Panc1 (cell line): ENCODE measurements at places on chromosomes 5 and 9.
A peak's percentile ranks its signal among the peaks of the same experiment; 100 is the strongest.

DNA sequence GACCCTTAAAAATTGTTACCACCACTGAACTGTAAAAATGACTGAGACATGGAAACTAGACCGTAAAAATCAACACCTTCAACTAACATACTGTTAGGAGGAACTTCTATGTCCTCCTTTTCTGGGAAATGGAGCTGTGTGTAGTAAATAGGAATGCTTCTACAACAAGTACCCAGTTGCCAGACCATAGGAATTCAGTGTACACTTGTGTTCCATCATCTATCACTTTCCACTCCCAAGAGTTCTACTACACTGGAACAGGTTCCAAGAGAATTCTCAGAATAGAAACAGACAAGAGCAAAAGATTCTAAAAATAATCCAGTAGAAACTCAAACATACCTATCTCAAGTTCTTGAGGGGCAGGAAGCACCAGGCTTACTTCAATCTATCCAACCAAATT is 23.6 kb downstream of the UBAP2 start:
- DNase-seq, result no peak

- no peak for DNase-seq
Measured at GRCh38 chr5:67549296-67549618, 352.7 kb upstream of the CD180 start.

DNA sequence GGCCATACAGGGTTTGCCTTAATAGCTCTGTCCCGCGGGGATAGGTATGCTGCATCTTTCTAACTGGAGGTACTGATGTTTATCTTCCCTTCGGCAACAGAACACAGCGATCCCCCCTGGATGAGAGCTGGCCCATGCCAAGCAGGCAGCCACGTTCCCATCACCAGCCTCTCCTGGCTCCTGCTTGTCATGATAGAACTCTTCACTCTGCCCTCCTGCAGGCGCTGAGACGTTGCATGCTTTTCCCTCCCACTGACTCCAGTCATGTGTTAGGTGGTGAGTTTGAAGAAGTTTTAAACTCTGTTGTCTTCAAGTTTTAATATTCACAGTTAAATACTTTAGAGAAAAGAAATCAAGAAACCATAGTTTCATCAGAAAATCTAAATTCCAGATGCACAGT is 60.0 kb downstream of the MED27 start:
- no peak for DNase-seq

DNA sequence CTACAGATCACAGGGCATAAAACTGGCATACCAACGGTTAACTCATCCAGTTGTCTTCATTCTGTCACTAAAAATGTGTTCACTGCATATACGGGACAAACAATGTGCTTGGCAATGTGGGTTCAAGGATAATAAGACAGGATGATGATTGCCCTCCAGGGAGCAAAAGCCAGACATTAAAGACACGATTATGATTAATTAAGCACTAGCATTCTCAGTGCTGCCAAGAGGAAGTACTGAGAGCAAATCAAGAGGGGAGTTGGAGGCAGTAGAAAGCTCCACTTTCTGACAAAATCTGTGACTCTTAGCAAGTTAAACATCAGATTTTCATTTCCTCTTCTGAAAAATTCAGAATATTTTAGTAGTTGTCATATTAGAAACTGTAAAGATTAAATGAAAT is 9.0 kb upstream of the IFNA8 start:
- DNase-seq, result no peak

- no peak for DNase-seq
Measured at GRCh38 chr9:28620011-28620410, 1046.7 kb upstream of the C9orf72 start.

DNA sequence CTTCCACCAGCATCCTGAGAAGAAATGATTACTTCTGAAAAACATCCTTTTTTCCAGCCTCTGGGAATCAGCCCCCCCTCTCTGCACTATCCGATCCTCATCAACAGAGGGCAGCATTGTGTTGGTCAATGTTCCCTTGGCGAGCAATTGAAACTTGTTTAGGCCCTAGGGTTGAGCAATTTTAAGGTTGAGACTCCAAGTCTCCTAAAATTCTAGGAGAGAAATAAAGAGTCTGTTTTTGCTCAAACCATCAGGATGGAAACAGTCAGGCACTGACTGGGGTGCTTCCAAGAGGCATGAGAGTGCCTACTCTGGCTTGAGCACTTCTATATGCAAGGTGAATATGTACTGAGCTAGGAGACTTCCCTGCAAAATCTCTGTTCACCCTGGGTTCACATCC is 12.4 kb upstream of the CYFIP2 start:
- DNase-seq, result peak; percentile 39

DNA sequence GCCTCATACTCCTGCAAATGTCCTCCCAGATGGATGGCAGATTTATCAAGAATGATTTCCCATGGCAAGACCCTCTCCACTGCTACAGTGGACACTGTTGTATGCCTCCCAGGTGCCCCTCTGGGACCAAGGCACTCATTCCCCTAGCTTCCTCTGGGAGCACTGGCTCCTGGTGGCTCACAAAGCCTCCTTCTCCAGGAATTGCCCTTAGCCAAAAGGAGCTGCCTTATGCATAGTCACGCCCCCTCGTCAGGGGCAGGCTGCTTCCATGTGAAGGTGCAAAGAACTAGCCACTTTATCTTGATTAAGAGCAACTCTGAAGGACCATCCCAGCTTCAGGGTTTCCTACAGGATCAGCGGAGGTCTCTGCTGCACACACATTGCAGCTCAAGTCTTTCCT is 358.1 kb downstream of the CDK5RAP2 start:
- no peak for DNase-seq

GRCh38 chr5:73274121-73274520 is 101.1 kb downstream of the TMEM174 start:
- DNase-seq, result no peak

GRCh38 chr5:72558046-72558336 is 50.8 kb upstream of the ZNF366 start:
- no peak for DNase-seq

DNA sequence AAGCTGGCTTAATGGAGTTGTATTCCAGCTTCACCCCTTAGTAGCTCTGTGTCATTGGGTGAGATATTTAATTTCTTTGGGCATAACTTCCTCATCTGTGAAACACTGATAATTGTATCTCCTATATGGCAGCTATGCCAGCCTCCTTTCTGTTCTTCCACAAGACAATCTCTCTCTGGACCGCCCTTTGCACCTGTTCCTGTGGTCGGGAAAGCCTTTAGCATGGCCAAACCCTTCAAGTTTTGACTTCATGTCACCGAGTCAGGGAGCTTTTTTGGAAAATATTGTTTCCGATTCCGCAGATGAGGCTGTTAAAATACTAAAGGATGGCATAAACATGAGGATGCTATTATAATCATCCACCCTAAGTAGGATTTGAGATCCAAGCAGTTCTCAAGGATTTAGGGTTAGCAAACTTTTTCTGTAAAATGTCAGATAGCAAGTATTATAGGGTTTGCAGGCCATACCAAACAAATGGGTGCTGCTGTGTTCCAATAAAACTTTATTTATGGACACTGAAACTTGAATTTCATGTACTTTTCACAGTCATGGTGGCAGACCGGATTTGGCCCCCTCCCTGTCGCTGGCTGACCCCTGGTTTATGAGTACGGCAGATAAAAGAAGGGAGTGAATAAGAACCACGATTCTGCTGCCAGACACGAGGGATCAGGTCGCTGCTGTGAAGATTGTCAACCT is 695 bp upstream of the NDFIP1 start:
- no peak for DNase-seq

- DNase-seq, result no peak
Measured at GRCh38 chr5:146761811-146762210, 116.7 kb downstream of the PPP2R2B start.

- DNase-seq, result no peak
Measured at GRCh38 chr5:107320846-107321245, 349.9 kb downstream of the EFNA5 start.

GRCh38 chr5:422323-423232 is 20.4 kb upstream of the EXOC3 start:
- DNase-seq, result no peak

DNA sequence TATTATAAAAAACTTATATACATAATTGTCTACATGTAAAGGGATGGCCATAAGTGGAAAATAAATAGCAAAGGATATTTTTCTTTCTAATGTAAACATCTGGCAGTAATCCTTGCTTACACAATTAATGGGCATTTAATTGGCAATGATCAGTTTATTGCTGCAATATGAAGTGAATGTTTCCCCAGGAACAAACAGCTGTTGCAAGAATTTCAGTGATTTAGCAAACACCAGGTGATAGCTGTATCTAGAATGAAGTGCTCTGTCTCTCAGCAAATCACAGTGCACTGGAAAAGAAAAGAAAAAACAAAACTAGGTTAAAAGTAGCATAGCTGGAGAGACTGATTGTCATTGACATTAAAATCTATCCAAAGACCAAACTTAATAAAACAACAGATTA is 594.5 kb upstream of the ARRDC3 start:
- no peak for DNase-seq

GRCh38 chr9:237858-238345 is 23.2 kb downstream of the DOCK8 start:
- no peak for DNase-seq
